Activated T-cell treated with anti-CD3 and anti-CD28 coated beads, Interleukin-2, amount 50 U/mL, for 48 hours (primary cell): ENCODE measurements at places on chromosomes 12 and 14.

DNA sequence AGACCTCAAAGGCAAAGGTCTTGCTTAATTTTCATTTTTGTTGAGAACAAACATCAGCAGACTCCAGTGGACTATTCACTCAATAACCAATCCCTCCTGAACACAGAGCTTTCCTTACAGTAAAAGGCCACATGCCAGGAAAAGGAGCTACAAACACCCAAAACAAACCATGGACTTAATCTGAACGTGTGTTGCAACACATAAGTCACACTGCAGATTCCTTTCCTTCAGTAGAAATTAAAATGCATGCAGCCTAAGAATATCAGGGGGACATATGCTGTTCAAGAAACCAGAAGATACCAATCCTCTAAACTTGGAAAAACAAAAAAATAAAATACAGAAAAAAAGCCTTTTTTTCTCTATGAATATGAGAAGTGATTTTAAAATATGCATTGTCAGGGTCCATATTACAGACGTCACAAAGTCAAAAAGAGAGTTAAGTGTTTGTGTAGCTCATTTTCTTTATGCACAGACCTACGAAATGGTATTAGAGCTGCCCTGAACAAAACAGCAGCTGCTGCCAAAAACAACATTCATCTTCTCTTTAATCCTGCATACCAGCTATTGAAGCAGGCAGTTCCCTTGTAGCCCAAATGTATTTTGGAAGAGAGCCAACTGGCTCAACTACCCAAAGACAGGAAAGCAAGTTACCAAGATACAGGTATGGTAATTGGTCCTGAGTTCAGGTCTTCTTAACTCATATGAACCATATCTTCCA, 26.2 kb downstream of the KITLG start:
- DNase-seq, result no peak

DNA sequence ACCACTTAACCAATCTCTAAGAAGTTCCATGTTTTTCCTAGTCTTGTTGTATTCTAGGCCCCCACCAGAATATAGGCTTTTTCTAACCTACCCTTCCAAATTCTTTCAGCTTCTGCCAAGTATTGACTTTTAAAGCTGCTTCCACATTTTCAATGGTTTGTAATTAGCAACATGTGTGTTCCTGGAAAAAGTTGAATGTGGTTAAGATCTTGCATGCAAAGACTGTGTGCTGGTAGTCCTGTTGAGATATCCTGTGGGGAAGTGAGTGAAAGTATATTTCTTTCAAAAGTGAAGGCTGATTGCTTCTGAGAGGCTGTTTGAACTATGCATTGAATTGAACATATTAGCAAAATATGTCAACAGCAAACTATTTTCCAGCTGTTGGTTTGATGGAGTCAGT, 646 bp upstream of the OR6C4 start:
- no peak for DNase-seq

DNA sequence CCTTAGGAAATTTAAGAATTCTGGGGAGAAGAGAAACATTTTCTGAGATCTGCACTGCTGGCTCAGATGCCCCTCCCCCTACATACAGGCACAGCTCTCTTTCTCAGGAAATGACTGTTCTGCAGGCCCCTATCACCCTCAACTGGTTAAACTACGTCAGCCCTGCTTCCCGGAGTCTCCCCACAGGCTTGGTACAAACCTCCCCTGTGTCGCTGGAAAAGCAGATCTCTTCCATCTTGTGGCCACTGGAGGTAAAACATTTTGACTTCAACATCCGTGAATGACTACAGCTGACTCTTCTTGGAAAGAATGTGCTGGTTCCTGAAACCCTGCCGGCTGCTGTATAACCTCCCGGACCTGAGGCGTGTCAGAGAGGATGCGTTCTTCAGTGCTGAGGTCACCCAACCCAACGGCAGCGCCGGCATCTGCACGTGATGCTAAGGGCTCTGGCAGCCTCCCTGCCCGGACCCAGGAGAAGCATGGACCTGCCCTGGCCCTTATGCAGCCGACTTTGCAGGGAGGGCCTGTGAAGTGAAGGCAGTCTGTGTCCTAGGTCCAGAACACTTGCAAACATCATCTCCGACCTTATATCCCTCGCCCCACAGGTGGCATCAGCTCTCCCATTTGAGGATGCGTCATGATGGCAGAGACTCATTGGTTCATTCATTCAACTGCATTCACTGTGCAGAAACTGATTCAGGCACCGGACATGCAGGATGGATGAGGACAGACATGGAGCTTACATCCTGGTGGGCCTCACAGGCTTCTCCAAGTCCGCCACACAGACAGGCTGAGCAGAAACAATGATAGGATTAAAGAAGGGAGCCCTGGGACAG, 129.2 kb downstream of the GCH1 start:
- DNase-seq, result peak; percentile 86

GRCh38 chr14:50018201-50018932, 98.0 kb downstream of the VCPKMT start:
- no peak for DNase-seq

DNA sequence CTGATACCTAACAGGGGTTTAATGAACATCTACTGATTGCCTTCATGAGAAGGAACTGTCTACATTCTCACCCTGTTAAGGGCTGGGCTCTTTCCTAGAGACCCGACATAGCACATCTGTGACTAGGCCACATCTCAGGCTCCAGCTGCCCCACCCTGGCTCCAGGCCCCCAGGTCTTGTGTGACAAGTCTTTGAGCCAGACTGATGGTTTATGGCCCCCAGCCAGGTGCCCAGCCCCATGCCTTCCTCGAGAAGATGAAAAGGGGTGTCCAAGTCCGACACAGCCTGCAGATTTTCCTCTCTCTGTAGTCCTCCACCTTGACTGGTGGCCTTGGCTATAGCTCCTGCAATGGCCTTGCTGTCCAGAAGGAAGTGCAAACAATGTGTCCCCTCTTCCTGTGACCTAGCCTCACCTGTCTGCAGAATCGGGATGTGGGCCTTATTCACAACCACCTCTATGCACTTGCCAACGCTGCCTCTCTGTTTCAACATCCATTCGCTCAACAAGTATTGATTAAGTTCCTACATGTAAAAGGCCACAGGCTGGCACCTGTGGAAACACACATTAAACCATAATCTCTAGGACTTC, 4.2 kb downstream of the ACTN1 start:
- no peak for DNase-seq

DNA sequence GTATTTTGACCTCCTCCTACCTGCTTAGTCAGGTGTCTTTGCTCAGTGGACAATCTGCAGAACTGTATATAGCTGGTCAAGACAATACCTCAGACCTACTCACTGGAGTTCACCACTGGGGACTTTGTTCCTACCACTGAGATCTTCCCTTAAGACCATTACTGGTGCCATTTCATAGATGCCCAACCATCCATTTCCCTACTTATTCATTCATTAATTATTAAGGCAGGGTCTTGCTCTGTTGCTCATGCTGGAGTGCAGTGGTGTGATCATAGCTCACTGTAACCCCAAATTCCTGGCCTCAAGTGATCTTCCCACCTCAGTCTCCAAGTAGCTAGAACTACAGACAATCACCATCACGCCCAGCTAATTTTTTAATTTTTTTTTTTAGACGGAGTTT, 22.8 kb upstream of the CRADD start:
- DNase-seq, result no peak

DNA sequence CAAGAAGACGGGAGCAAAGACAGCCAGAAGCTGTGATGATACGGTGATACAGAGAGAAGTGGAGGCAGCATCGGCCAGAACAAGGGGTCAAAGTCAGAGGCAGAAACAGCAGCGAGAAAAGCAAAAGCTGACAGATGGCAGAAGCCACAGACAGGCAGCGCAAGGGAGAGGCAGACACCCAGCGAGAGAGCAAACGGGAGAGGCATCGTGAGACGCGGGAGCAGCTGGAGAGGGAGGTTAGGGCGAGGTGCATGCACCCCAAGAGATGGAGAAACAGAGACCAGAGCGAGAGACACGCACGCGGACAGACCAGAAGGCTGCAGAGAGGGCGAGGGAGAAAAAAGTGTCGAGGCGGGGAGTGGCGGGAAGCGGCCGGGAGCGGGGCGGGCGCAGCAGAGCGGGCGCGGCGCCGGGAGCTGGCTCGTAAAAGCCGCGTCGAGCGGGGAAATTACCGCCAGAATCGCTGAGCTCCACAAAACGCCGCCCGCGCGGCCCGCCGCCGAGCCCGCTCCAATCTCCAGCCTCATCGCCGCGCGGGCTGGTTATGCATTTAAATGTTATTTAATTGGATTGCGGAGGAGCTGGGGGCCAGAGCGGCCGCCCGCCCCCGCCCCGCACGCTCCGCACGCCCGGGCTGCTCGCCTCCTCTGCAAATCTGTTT, 15.6 kb downstream of the SMUG1 start:
- DNase-seq, result peak; percentile 31

DNA sequence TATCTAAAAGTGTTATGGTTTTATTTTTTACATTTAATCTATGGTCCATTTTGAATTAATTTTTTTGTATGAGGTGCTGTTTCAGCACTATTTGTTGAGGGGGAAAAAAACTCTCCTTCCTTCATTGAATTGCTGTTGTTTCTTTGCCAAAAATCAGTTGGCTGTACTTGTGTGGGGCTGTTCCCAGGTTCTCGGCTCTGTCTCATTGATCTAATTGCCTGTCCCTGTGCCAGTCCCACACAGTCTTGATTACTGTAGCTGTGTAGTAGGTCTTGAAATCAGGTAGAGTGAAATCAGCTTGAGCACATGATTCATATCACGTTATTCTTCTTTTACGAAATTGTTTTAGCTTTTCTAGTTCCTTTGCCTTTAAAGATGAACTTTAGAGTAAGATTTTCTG, 109.7 kb downstream of the ADGRD1 start:
- no peak for DNase-seq

- DNase-seq, result no peak
These were observed 55.6 kb upstream of the CDKL1 start for GRCh38 chr14:50452296-50452695.

- DNase-seq, result no peak
These were observed at the start of gene CD27 for GRCh38 chr12:6444704-6445688. TSS of gene CD27 (plus strand) at chr12:6444955. CDS start at chr12:6445096, 141 bp downstream.
